ENCODE measurements at places on chromosomes 12 and 14. TPM values are rescaled to one million over a fixed set of nuclear protein-coding genes. Genes with fewer than 3 reads are reported as not detected.

- H3K4me3 ChIP-seq: no peak overlapping the region
- no peaks in the 10 kb centered on the region for H3K27me3 ChIP-seq
- no peak for DNase-seq
- no peak overlapping the region for H3K27ac ChIP-seq
- no peaks in the 10 kb centered on the region for H3K4me1 ChIP-seq
Measured at GRCh38 chr14:23460960-23461359, 8.5 kb upstream of the NGDN start.

DNA sequence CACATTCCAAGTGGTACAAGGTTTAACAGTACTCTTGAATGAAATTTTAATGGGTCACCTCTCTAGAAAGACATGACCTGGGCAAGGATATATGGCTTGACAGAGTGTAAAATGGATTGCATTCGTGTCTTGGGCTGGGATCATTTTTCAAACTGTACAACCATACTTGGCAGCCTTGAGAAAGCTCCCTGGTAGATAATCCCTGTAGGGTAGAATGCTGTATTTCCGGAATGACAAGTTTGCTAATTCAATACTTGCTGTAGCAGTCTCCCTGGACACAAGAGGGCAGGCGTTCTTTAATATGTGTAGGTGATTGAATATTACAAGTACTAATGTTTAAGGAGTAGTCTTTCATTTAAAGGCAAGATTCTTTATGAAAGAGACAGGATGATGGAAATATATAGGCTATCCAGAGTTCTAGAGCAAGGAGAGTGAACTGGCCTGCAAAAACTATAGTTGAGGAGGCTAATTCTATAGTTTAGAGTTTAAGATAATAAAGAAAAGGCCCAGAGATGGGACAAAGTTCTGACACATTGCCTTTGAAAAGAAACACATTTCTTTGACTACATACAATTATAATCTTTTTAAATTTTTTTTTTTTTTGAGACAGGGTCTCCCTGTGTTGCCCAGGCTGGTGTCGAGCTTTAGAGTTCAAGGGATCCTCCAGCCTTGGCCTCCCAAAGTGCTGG, 53.4 kb downstream of the PLBD1 start:
- H3K4me3 ChIP-seq: no peak overlapping the region
- no peak overlapping the region for H3K27ac ChIP-seq
- H3K27me3 ChIP-seq: no peaks in the 10 kb centered on the region
- H3K4me1 ChIP-seq: no peaks in the 10 kb centered on the region

- no peak overlapping the region for H3K4me3 ChIP-seq
- DNase-seq: no peak
- peak overlapping the region; percentile 17 for H3K27ac ChIP-seq
- no peaks in the 10 kb centered on the region for H3K27me3 ChIP-seq
- no peaks in the 10 kb centered on the region for H3K36me3 ChIP-seq
Measured at GRCh38 chr12:75747572-75748021, 236.2 kb upstream of the KRR1 start.

DNA sequence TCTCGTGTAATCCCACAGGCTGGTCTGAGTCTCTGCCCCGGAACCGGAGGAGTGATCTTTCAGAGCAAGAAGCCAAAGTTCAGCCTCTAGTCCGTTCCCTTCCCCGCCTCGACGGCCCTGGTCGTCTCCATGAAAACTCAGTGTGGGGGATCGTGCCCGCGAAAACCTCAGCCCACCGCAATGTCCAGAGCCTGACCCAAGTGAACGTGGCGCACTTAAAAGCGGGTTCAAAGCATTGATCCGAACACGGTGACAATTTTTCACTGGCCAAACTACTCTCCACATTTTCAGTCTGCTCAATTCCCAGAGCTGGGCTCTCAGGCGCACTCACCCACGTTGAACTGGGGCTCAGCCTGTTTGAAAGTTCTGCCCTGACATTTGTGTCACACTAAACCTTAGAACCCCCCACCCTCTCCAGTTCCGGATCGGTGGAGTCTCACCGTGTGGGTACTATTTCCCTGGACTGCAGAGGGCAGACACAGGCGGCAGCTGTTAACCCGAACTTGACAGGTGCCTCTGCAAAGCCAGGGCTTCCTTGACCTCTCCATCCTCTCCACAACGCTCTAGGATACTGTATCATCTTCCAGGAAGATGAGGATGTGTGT, 886 bp upstream of the PRICKLE1 start:
- peak; percentile 50 for DNase-seq
- peaks cover 15% of the 10 kb centered on the region for H3K4me1 ChIP-seq
- no peak overlapping the region for H3K27ac ChIP-seq
- H3K4me3 ChIP-seq: peak overlapping the region; percentile 63
- H3K27me3 ChIP-seq: peaks cover 11% of the 10 kb centered on the region
- H3K36me3 ChIP-seq: no peaks in the 10 kb centered on the region

DNA sequence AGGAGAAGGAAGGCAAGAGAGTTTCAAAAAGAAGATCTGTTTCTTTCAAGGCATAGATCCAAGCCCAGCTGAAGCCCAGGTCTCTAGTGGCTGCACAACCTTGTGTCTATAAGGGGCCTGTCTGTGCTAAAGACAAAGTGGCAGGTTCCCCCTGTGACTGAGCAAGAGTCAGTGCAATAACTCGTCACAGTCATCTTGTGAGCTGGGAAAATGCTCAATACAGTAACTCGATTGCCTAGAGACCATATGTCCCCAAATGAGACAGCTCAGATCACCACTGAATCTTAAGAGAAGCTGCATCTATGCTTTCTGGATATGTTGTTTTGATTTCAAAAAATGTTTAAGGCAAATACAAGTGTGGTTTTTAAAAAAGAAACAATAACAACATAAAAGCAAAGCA, 24.2 kb downstream of the ST8SIA1 start:
- H3K36me3 ChIP-seq: no peaks in the 10 kb centered on the region
- DNase-seq: no peak
- no peak overlapping the region for H3K27ac ChIP-seq

- peaks cover 9% of the 10 kb centered on the region for H3K4me1 ChIP-seq
- no peaks in the 10 kb centered on the region for H3K27me3 ChIP-seq
- no peak overlapping the region for H3K4me3 ChIP-seq
- DNase-seq: no peak
- peaks cover 46% of the 10 kb centered on the region for H3K36me3 ChIP-seq
Measured at GRCh38 chr12:3020850-3021435, 56.2 kb upstream of the TSPAN9 start.

- H3K27ac ChIP-seq: no peak overlapping the region
- H3K4me3 ChIP-seq: no peak overlapping the region
Measured at GRCh38 chr12:15919418-15919817, 8.3 kb downstream of the DERA start.

DNA sequence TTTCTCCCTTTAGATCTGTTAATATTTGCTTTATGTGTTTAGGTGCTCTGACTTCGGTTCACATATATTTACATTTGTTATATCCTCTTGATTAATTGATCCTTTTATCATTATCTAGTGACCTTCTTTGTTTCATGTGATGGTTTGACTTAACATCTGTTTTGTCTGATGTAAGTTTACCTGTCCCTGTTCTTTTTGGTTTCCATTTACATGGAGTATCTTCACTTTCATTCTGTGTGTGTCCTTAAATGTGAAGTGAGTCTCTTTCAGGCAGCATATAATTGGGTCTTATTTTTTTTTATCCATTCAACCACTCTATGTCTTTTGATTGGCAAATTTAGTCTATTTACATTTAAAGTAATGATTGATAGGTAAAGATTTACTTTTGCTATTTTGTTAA, 24.2 kb downstream of the TRMT5 start:
- no peaks in the 10 kb centered on the region for H3K4me1 ChIP-seq
- H3K27me3 ChIP-seq: no peaks in the 10 kb centered on the region
- DNase-seq: no peak
- H3K36me3 ChIP-seq: peaks cover 4% of the 10 kb centered on the region
- H3K4me3 ChIP-seq: no peak overlapping the region

Gene NRXN3
- total RNA-seq: 0.02 TPM

Gene GYS2
- 0.05 TPM for total RNA-seq

Gene PROX2
- not detected for total RNA-seq

Gene FIGNL2
- 0.02 TPM for total RNA-seq

Gene MYO1H
- total RNA-seq: not detected

Data from SJCRH30 (cell line).